ENCODE measurements at places on chromosomes 2 and 18.

DNA sequence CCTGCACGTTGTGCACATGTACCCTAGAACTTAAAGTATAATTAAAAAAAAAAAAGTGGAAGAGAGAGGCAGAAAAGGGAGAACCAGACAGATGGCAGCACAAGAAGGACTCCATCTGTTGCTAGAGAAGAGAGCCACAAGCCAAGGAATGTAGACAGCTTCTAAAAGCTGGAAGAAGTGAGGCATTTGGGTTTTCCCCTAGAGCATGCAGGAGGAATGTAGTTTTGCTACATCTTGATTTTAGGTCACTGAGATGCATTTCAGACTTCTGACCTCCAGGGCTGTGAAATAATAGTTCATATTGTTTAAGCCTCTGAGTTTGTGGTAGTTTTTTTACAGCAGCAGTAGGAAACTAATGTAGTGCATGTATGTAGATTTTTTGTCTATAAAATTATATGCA is 46.0 kb downstream of the CAVIN2 start:
- DNase-seq: no peak

- no peak for DNase-seq
Observed at GRCh38 chr2:99805930-99806476, 316.2 kb upstream of the REV1 start.

DNA sequence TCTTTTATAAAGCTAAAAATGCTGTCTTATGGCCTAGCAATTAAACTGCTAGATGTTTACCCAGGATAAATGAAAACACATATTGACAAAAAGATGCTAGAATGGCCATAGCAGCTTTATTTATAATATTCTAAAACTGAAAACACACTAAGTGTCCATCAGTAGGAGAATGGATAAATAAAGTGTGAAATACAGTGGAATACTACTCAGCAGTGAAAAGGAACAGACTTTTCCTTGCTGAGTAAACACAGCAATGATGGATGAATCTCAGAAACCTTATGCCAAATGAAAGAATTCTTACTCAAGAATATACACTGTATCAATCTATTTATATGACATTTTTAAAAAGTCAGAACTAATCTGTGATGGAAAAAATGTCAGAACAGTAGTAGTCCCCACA is 33.2 kb downstream of the DDX1 start:
- no peak for DNase-seq

DNA sequence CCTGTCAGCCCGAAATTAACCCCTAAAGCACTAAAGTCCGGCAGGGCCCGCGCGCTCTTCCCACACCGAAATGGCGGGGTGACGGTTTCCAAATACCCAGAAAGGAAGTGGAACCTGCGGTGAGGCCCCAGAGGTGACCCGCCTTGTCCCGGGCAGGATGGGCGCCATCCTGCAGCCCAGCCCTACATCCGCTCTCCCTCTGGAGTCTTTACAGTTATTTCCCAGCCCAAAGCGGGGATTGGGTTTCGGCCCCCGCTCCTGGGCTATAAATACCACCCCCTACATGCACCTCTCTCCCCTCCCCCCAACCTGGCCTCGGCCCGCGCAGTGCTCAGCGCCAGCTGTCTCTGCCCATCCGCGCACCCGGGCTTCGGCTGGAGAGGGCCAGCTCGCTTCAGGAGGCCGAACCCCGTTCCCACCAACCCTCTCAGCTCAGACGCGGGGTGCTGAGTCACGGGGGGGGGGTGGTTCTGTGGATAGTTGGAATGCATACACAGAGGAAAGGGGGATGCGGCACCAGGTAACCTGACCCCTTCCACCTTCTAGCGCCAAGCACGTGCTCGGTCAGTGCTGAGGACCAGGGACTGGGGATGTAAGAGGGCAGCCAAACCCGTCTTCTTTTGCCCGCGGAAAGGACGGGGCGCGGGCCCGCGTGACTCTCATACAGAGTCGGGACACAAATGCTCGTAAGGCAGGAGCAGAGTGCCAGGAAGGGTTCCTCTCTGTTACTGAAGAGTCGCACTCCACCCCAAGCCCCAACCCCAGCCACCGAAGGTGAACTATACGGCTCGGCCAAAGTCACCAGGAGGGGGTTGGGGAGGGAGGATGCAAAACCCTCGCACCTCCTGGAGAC is at the start of gene TUBA4B:
TSS of gene TUBA4B (plus strand) at position 344 of the 853 bp plus-strand sequence. CDS start at position 509, 165 bp downstream.
- DNase-seq: no peak

GRCh38 chr18:59719544-59720181 is 22.4 kb upstream of the CCBE1 start:
- no peak for DNase-seq

- no peak for DNase-seq
Observed at GRCh38 chr18:38421021-38421420, 855.4 kb upstream of the CELF4 start.

GRCh38 chr18:79853303-79853992 is 55.7 kb downstream of the KCNG2 start:
- DNase-seq: no peak

- no peak for DNase-seq
Observed at GRCh38 chr2:233501198-233502076, 65.1 kb downstream of the USP40 start.

All from stimulated activated CD4-positive, alpha-beta T cell treated with anti-CD3 and anti-CD28 coated beads, Interleukin-12 subunit alpha, Interleukin-12 subunit beta, amount 100 ng/mL, for 24 hours (primary cell).